Memory B cell (primary cell): ENCODE measurements at places on chromosomes 11 and 22.

GRCh38 chr22:19868773-19869471, 14.2 kb upstream of the GNB1L start:
- no peak for DNase-seq

- DNase-seq, result no peak
Measured at GRCh38 chr22:27473533-27473932, 328.0 kb downstream of the MN1 start.

- DNase-seq, result no peak
Measured at GRCh38 chr11:35962369-35963138, 18.7 kb downstream of the LDLRAD3 start.

GRCh38 chr22:17606496-17606895, 22.1 kb downstream of the ATP6V1E1 start:
- DNase-seq, result no peak

- no peak for DNase-seq
Measured at GRCh38 chr22:38346506-38346905, 29.3 kb upstream of the CSNK1E start.

GRCh38 chr11:46330563-46331281, 16.5 kb upstream of the DGKZ start:
- no peak for DNase-seq

DNA sequence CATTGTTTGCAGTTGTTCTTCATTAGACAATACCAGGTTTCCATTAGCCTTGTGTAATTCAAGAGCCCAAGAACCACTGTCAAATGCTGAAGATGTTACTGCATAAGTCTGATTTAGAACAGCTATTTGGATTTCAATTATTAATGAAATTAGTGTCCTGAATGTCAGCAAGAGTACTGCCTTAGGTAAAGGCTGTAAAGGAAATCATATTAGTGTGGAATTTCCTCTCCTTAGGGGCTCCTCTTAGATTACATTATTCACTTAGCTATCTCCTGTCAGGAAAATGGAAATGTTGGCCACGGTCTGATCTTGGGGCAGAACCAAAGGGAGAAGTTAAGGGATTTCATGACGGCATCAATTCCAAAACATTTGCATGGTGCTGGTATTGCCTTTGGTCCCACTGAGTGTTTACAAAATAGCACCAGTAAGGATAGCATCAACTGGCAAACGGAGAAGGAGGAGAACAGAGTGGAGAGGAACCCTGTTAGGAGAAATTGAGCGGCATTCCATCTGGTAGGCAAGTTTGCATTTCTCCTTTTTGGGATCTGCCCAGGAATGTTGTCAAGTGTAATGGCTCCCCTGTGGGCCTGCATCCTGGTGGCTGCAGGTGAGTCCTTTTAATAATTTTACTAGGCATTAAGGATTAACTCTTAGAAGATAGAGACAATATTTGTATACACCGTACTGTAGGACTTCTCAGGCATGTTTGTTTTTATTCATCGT, at the start of gene HTR3B:
Gene HTR3B, plus strand, starts transcription at position 418 of the 723 bp plus-strand sequence. Its CDS starts 138 bp downstream, at position 556.
- DNase-seq, result no peak

GRCh38 chr22:31291481-31292235, 630 bp downstream of the PIK3IP1 start:
- no peak for DNase-seq

DNA sequence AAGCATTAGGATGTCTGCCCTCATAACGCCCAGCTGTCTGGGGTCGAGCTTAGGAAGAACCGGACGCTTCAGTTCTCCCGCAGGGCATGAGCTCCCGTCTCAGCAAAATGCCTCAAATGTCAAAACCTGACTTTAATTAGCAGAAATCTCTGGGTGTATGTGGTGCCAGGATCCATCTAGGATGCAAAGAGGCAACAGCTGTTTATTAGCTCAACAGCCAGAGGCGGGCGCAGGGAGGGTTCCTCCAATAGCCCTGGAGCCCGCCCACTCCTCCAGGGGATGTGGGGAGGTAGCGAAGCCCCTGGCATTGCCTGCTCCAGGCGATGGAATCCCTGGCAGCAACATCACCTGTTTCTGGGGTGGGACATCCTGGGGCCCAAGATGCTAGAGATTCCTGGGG, 39.4 kb upstream of the RTL6 start:
- no peak for DNase-seq

GRCh38 chr11:61115498-61116224, 13.4 kb downstream of the CD5 start:
- DNase-seq, result no peak

GRCh38 chr11:79396674-79397073, 44.2 kb downstream of the TENM4 start:
- DNase-seq, result no peak
